ENCODE measurements at places on chromosomes 5 and 9.

GRCh38 chr5:112862085-112862484 lies 998 bp downstream of the SRP19 start:
- DNase-seq: no peak

DNA sequence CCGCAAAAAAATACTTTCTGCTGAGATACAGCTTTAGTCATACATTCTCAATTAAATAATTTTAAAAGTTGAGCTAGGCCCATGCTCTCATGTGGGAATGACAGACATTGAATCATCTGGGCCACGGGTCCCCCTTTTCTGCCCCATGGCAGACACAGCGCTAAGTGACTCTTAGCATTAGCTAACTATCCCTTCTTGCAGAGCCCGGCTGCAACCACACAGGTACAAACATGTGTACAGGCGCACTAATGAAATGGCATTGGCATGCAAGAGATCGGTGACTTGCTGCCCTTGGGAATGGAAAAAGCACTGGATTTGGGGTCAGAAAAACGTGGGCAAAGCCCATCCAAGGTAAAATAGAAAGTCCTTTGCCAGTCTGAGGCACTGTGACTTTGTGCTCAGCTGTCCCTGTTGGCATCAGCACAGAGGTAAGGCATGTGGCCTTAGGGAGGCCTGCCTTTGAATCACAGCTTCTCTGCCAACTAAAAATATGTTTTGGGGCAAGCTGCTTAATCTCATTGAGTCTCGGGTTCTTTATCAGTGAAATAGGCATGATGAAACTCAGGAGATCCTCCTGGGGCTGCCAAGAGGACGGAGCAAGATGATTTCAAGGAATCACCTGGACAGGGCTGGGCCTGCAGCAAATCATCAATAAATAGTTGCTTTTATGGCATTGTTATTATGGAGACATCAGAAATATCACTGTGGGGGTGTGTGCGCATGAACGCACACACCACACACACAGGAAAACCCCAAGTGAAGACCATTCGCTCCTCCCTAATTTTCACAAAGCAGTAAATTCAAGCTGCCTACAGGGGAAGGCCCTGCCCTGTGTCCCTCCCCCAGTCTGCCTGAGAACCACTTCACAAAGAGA lies 54.2 kb downstream of the WHRN start:
- no peak for DNase-seq

DNA sequence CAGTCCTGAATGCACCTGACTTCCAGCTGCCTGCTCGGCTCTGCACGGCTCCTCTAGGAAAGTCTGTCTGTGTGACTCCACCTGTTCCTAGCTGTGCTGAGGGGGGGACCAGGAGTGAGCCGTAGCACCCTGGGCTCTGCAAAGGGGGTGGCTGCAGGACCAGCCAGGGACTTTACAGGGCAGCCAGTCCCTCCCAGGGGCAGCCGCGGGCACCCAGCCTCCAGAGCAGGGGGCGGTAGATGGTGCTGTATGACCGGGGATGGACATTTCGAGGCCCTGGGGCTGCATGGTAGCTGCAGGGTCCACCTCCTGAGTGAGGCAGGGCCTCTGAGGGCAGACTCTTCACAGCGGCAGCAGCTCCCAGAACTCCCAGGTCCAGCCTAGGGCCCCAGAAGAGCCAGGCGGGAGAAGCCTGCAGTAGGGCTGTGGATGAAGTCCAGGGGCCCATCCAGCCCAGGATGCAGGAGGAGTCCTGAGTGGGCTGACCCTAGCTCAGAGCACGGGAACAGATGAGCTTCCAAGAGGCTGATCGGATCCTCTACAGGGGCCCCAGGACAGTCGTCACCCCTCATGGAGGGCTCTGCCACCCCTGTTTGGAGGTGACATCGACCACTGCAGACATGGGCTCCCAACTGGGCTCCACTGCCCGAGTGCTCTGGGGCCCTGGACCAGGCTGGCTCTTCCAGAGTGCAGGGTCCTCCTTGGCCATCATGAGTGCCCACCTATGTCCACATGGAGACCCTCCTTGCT lies 105.4 kb downstream of the ZNF354C start:
- no peak for DNase-seq

DNA sequence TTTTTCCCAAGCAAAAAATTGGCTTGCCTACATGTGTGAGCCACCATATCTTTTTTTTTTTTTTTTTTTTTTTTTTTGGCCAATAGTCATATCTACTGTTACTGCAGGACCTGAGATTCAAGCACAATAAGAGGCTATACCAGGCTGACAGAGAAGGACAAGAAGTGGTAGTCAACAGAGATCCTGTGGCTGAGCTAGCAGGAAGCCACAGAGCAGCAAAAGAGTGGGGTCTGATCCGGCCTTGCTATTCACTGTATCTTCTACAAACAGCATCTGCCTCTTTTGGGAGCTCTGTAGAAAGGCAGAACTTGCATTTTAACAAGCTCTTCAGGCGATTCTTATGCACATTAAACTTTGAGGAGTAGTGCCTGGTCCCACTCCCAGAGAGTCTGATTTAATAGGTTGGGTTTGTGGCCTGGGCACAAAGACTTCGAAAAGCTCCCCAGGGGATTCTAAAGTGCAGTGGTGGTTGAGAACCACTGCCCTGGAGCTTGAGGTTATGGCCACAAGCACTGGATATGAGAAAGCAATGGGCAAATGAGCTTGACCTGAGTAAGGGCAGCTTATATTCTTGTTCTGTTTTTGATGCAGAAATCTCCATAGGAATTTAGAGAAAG lies 162.8 kb downstream of the PIK3R1 start:
- DNase-seq: no peak

GRCh38 chr5:67437905-67438845 lies 241.6 kb upstream of the CD180 start:
- no peak for DNase-seq

DNA sequence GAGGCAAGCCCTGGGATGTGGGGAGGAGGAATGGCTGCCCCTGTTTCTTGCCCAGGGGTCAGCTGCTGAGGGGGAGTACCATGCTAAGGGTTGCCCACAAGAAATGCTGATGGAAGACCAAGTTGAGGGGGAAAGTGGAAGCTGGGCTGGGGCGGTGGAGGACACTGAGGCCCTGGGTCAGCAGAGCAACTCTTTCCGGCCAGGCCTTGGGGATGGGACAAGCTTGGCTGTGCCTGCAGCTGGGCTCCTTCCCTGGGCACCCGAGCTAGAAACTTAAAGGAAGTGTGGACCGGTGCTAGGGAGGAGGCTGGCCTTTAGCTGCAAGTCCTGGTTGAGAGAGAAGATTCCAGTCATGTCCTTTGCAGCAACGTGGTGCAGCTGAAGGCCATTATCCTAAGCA lies 22.7 kb downstream of the CSF1R start:
- DNase-seq: no peak

GRCh38 chr5:14667770-14668169 lies 3.3 kb downstream of the OTULIN start:
- DNase-seq: no peak

GRCh38 chr9:4160249-4160648 lies 139.6 kb downstream of the GLIS3 start:
- DNase-seq: no peak

DNA sequence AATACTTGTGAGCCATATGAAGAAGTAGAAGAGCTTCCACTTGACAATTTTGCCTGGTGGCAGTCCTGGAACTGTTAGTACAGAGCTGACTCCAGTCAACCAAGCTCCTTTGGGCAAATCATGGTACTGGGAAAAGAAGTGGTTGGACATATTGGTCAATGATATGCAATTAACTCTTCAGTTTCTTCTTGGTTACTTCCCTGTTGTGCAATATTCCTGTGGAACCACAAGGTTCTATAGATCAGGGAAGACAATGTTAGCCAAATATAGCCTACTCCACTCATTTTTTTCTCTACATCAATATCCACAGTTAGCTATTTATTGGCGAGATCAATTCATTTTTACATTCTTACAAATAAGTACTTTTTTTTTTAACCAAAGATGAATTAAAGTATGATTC lies 14.4 kb upstream of the GDA start:
- DNase-seq: no peak

DNA sequence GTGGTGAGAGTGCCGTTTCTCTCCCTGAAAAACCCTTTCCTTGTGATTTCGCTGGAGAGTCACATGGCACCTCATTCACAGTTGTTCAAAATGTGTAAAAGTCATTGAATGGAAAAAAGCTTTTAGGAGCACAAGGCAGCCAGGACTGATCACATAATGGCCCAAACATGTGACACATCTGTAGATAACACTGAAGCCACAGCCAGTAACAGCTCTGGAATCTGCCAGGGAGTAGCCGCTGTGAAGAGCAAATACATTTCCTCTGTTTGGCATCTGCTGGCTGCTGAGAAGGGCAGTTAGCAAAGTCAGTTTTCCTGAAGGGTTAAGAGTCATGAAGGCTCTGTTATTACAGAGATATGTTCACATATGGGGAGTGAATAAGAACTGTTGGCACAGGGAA lies 271.8 kb downstream of the NNT start:
- DNase-seq: no peak

DNA sequence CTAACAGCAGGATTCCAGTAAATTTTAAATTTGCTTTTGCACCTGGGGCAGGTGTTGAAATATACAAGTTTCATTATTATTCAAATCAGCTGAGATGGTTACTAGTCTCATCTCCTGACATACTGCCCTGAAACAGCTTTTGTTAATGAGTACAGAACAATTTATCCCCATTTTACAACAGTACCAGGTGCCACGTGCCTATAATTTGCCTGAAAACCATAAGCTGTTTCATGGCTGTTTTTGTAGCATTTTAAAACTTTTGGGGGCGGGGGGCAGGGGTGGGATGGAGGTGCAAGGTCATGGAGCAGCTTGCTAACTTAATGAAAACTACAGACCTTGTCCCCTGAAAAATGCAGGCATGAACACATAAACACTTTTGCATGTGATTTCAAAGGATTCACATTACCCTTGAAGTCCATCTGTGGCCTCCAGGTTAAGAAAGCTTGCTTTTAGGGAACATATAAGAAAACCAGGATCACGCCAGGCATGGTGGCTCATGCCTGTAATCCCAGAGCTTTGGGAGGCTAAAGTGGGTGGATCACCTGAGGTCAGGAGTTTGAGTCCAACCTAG lies 42.1 kb downstream of the TIMD4 start:
- no peak for DNase-seq

- DNase-seq: no peak
Measured at GRCh38 chr5:42984307-42984706, 55.8 kb downstream of the ANXA2R start.

- DNase-seq: no peak
Measured at GRCh38 chr5:64206653-64207052, 41.0 kb downstream of the RNF180 start.

- peak; percentile 37 for DNase-seq
Measured at GRCh38 chr5:73816656-73817420, 190.8 kb downstream of the ARHGEF28 start.

GRCh38 chr5:174073122-174073660 lies 27.7 kb downstream of the NSG2 start:
- DNase-seq: no peak

DNA sequence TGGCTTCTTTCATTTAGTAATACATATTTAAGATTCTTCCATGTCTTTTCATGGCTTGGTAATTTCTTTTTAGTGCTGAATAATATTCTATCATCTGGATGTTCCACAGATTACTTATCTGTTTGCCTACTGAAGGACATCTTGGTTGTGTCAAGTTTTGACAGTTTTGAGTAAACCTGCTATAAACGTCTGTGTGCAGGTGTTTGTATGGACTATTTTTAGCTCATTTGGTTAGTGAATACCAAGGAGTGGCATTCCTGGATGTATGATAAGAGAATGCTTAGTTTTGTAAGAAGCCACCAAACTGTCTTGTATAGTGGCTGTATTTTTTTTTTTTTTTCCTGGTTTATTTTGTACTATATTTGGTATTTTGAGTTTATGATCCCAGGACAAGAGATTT lies 38.4 kb downstream of the PRRC1 start:
- DNase-seq: no peak

DNA sequence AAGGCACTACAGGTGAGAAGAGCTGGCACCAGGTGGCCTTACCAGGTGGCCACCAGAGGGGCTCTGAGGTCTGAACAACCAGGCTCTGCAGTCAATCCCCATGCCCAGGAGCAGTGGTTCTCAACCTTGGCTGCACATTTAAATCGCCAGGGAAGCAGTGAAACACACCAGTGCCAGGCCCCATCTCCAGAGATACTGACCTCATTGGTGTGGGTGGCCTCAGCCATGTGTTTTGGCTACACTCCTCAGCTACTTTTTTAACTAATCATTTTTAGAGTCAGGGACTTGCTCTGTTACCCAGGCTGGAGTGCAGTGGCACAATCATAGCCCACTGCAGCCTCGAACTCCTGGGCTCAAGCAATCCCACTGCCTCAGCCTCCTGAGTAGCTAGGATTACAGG lies 56.0 kb downstream of the GABBR2 start:
- DNase-seq: no peak

GRCh38 chr5:11595045-11595444 lies 309.2 kb downstream of the CTNND2 start:
- DNase-seq: no peak

DNA sequence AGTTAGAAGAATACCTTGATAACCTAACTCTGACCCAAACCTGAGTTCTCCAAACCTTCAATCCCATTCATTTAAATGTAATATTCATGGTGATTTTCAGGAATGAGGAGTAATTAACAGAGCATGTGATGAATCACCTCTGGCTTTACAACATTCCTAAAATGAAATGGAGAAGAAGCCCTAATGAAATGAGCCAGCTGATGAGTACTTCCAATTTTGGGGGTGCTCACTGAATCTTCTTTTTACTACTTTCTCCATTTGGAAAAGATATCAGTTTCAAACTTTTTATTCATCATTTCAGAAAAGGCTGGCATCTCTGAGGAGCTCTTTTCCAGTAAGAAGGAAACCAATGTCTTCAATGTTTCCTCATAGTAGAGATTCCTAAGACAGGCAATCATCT lies 2.9 kb upstream of the SPINK5 start:
- no peak for DNase-seq

DNA sequence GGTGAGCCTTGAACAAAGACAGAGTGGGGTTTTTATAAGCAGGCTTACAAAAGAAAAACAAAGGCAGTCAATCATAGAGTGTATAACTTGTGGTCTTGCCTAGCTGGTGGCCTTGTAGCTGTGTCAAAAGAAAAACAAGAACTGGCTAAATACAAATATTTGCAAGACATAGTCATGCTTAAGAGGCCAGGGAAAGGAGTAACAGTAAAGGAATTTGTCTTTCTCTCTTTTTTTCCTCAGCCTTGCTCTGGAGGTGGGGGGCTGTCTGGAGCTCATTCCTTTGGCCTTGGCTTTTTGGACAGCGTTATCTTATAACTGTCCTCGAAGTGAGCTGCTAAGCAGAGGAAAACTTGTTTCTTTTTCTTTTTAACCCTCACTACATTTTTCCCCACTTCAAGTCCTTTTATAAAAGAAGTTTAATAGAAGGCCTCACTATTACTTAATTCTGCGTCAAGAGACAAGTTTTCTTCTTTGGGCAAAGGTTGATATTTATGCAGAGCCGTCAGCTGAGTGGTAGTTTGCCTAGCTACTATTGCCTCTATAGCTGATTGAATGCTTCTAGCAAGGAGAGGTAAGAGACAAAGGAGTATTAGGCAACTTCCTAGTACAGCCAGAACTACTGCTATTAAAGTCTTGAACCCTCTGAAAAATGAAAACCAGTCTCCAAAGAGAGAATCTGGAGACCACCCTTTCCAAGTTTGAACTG lies 14.3 kb downstream of the CEL start:
- peak; percentile 38 for DNase-seq

GRCh38 chr9:93261281-93261680 lies 77.3 kb downstream of the WNK2 start:
- no peak for DNase-seq

- DNase-seq: no peak
Measured at GRCh38 chr9:113794721-113795120, 81.4 kb upstream of the ZNF618 start.
